ENCODE measurements at places on chromosomes 1 and 21.

- no peak overlapping the region for H3K4me3 ChIP-seq
- H3K4me1 ChIP-seq, result no peaks in the 10 kb centered on the region
- no peak overlapping the region for H3K27ac ChIP-seq
- no peaks in the 10 kb centered on the region for H3K36me3 ChIP-seq
Observed at GRCh38 chr1:167654975-167655575, 25.0 kb downstream of the RCSD1 start.

DNA sequence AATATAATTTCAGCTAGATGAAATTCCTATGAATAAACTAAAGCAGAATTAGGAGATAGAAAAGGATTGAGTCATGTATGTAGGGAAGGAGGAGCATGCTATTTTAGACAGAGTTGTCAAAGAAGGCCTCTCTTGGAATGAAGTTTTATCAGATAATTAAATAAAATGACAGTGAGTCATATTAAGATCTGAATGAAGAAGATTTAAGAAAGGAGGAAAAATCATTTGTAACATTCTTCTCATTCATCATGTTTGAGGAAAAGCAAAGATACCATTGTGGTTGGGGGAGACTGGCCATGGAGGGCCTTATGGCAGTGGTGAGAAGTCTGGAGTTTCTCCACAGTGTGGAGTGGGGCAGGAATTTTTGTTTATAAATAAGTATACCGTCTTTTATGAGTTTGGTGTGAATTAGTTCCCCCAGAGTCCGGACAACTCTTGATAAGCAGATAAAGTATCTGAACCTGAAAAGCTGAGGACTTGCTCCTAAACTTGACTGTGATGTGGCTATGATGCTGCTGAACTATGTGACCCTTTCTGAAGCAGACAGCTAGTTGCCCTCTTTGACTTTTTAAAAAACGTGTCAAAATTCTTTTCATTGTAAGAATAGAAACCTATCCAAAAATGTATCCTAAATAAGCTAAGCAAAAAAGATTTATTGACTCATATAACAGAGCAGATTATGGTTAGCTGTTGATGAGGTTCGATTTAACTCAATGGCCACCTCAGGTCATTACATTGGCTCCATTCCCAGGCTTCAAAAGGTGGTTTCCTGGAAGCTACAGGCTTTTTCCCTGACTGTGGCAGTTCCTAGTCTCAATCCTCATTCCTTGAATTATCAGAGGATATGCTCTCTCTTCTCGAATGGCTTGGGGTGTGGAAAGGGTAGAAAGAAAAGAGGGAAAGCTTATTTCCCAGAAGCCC lies 90.8 kb downstream of the LHX9 start:
- DNase-seq, result peak; percentile 42
- H3K4me3 ChIP-seq, result no peak overlapping the region
- no peak overlapping the region for H3K27ac ChIP-seq
- H3K36me3 ChIP-seq, result no peaks in the 10 kb centered on the region

DNA sequence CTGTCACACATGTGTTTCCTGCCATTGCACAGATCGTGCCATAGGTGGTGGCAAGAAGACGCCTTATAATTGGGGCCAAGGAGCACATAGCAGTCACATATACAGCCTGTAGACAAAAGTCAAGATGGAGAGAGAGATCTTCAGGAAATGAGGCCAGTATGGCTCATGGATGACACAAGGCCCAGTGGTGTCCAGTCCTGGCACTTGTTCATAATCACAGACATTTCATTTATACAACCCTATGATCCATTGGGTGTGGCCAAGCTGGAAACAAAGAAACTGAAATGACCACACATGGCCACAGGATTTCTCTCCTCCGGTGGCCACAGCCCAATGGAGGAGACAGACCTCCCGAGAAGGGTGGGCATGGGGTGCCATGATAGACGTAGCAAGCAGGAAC lies 78.5 kb upstream of the KAZN start:
- H3K27ac ChIP-seq, result 0 out of 2 replicates have a peak overlapping the region, but pooled peaks have one; percentile 5
- no peak overlapping the region for H3K4me3 ChIP-seq
- no peaks in the 10 kb centered on the region for H3K36me3 ChIP-seq
- H3K27me3 ChIP-seq, result no peaks in the 10 kb centered on the region

- no peak overlapping the region for H3K4me3 ChIP-seq
- H3K27me3 ChIP-seq, result no peaks in the 10 kb centered on the region
- H3K27ac ChIP-seq, result no peak overlapping the region
Observed at GRCh38 chr1:195915826-195916225, 692.4 kb downstream of the KCNT2 start.

DNA sequence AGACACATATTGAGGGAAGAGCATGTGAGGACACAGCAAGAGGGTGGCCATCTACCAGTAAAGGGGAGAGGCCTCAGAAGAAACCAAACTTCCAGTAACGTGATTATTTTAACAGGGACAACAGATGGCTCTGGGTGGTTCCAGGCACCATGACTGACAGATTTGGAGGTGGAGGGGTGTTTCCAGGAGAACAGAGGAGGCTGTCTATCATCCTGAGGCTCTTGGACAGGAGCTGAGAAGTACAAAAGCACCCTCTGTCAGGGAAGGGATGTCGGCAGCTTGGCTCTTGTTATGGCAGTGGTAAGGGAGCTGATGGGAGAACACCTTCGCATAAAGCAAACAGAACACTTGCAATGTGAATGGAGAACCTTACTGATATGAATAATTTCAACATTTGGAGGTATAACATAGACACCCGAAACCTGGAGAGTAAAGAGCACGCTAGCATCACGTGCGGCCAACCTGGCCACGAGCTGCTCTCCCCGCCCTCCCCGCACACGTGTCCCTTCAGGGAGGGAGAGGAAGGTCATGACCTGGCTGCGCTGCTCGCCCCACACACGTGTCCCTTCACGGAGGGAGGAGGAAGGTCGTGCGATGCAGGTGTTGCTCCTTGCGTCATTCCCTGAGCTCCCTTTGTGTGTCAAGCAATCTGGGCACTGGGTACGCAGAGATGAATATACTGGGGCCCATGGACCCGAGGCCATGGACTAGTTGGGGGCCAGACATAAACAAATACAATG lies 37.5 kb upstream of the NLRP3 start:
- no peak for DNase-seq
- no peak overlapping the region for H3K27ac ChIP-seq
- no peaks in the 10 kb centered on the region for H3K27me3 ChIP-seq
- no peak overlapping the region for H3K4me3 ChIP-seq

- H3K27ac ChIP-seq, result no peak overlapping the region
- H3K36me3 ChIP-seq, result no peaks in the 10 kb centered on the region
- H3K27me3 ChIP-seq, result peaks cover 77% of the 10 kb centered on the region
- no peaks in the 10 kb centered on the region for H3K4me1 ChIP-seq
Observed at GRCh38 chr1:223355699-223356098, 8.3 kb downstream of the SUSD4 start.

DNA sequence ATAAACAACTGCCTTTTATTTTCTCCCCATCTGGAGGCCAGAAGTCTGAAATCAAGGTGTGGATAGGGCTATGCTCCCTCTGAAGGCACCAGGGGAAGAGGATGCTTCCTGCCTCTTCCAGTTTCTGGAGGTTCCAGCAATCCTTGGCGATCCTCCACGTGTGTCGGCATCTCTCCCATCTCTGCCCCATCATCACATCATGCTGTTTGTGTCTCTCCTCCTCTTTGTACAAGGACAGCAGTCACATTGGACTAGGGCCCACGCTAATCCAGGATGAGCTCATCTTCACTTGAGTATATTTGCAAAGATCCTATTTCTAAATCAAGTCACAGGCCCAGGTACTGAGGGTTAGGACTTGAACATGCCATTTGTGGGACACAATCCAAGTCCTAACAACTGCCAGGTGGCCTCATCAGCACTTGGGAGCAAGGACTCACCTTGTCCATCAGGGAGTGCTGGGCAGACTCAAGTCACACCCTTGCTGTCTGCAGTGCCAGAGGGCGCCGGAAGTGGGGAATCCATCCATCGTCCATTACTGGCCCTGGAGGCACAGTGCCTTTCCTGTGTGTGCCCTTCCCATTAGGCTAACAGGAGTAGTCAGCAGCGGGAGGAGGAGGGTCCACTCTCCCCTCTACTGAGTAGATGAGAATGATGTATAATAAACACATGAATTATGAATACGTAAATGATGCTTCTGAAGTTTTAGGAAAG lies 185.4 kb upstream of the AJAP1 start:
- no peaks in the 10 kb centered on the region for H3K27me3 ChIP-seq
- H3K27ac ChIP-seq, result no peak overlapping the region
- H3K36me3 ChIP-seq, result no peaks in the 10 kb centered on the region
- DNase-seq, result no peak

DNA sequence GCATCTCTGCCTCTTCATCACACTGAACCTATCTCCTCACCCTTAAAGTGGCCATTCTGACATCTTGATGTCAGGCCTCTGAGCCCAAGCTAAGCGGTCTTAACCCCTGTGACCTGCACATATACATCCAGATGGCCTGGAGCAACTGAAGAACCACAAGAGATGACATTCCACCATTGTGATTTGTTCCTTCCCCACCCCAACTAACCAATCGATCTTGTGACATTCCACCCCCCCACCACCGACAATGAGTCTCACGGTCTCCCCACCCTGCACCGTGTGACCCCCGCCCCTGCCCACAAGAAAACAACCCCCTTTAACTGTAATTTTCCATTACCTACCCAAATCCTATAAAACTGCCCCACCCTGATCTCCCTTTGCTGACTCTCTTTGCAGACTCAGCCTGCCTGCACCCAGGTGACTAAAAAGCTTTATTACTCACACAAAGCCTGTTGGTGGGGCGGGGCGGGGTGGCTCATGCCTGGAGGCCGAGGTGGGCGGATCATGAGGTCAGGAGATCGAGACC lies 21.0 kb upstream of the PINK1 start:
- no peaks in the 10 kb centered on the region for H3K27me3 ChIP-seq
- peak overlapping the region; percentile 95 for H3K27ac ChIP-seq
- no peak overlapping the region for H3K4me3 ChIP-seq
- DNase-seq, result peak; percentile 67

- H3K36me3 ChIP-seq, result peaks cover 22% of the 10 kb centered on the region
- DNase-seq, result no peak
- no peak overlapping the region for H3K27ac ChIP-seq
- H3K27me3 ChIP-seq, result no peaks in the 10 kb centered on the region
- H3K4me3 ChIP-seq, result no peak overlapping the region
Observed at GRCh38 chr1:246591504-246591903, 25.2 kb downstream of the CNST start.

DNA sequence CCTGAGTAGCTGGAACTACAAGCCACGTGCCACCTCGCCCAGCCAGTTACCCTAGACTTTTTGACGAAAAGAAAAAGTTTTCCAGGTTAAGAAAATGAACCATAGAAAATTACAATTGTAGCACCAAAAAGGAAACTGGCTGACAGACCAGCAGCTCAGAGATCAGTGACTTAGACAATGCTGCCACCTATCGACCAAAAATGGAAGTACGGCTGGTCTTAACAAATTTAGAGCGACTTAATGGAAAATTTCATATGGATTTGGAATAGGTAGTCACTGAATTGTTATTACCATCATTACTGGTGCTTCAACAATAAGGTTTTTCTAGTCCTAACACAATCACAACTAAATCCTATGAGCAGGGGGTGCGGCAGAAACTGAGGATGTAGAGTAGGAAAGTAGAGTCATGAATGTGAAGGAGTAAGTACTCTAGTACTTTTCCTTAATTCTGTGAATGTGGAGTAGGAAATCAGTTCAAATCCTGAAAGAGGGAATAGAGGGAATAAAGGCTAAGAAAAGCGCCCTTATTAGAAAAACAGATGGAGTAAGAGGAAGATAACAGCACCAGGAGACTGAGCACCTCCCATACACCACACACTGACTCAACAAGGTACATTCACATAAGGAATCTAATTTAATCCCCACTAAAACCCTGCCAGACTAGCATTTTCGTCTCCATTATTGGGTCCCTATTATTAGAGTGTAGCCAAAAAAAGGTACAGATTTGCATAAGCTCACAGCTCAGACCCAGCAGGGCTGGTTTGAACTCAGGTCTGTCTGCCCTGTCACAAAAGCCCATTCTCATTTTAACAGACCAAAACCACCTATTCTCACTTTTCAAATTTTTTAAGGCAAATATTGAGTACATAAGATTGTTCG lies 37.9 kb upstream of the MGST3 start:
- no peaks in the 10 kb centered on the region for H3K36me3 ChIP-seq
- peak; percentile 68 for DNase-seq

GRCh38 chr1:198664068-198664788 lies 25.4 kb downstream of the PTPRC start:
- no peaks in the 10 kb centered on the region for H3K36me3 ChIP-seq
- peaks cover 35% of the 10 kb centered on the region for H3K4me1 ChIP-seq
- DNase-seq, result no peak
- H3K4me3 ChIP-seq, result no peak overlapping the region

GRCh38 chr1:117902944-117903343 lies 26.5 kb downstream of the GDAP2 start:
- no peak for DNase-seq
- no peaks in the 10 kb centered on the region for H3K4me1 ChIP-seq
- no peak overlapping the region for H3K27ac ChIP-seq
- H3K36me3 ChIP-seq, result peaks cover 39% of the 10 kb centered on the region
- H3K27me3 ChIP-seq, result no peaks in the 10 kb centered on the region
- no peak overlapping the region for H3K4me3 ChIP-seq

- peak; percentile 86 for DNase-seq
- peaks cover 37% of the 10 kb centered on the region for H3K4me1 ChIP-seq
- H3K4me3 ChIP-seq, result peak overlapping the region; percentile 54
- peak overlapping the region; percentile 72 for H3K27ac ChIP-seq
Observed at GRCh38 chr1:201904579-201904978, 15.9 kb downstream of the SHISA4 start.

GRCh38 chr1:40802742-40803113 lies 19.1 kb downstream of the KCNQ4 start:
- no peaks in the 10 kb centered on the region for H3K36me3 ChIP-seq
- H3K27ac ChIP-seq, result no peak overlapping the region
- 0 out of 2 replicates have a peak, but pooled peaks cover 5% of the 10 kb centered on the region for H3K4me1 ChIP-seq
- H3K4me3 ChIP-seq, result no peak overlapping the region
- no peak for DNase-seq
- 0 out of 2 replicates have a peak, but pooled peaks cover 10% of the 10 kb centered on the region for H3K27me3 ChIP-seq

- H3K36me3 ChIP-seq, result no peaks in the 10 kb centered on the region
- H3K27ac ChIP-seq, result no peak overlapping the region
- H3K27me3 ChIP-seq, result no peaks in the 10 kb centered on the region
- DNase-seq, result no peak
- peaks cover 6% of the 10 kb centered on the region for H3K4me1 ChIP-seq
Observed at GRCh38 chr1:186871784-186872183, 43.0 kb downstream of the PLA2G4A start.
